ENCODE measurements at places on chromosomes 12 and 14. TPM values are rescaled to one million over a fixed set of nuclear protein-coding genes. Genes with fewer than 3 reads are reported as not detected.

DNA sequence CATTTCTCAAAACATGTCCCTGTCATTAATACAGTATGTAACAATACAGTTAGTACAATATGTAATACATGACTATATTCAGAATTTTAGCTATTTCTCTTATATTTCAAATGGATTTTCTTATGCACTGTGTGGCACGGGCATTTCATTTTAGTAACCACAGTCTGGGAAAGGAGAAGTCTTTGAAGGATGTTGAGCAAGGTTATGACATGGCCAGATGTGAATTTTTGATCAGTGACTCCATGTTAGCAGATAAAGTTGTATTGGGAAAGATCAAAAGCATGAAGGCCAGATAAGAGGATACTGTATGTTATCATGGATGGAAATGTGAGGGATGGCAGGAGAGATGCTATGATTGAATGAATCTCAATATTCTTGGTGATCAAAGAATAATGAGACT lies 285.2 kb downstream of the NAV3 start:
- no peak for DNase-seq

- no peak for DNase-seq
Observed at GRCh38 chr12:114611145-114612018, 72.6 kb downstream of the TBX3 start.

GRCh38 chr14:102084931-102085330 lies 1.9 kb downstream of the HSP90AA1 start:
- no peak for DNase-seq

DNA sequence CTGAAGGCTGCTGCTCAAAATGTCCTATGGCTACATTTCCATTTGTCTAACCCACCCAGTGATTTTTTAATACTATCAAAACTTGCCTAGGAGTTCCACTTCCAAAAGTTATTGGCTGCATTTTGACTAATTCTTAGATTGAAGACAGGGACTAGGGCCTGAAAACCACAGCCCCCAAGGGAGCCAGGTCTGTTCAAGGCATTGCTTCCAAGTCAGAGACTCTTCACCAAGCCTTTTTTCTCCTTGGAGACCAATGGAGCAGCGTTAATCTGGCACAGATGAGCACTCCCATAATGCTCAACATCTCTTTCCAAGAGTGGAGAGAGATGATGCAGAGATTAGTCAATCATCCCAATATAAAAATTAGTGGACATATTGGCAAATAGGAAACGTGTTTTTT lies 112.5 kb upstream of the HIF1A start:
- no peak for DNase-seq

GRCh38 chr12:9870286-9870866 lies 1.2 kb upstream of the CLEC2B start:
- no peak for DNase-seq

DNA sequence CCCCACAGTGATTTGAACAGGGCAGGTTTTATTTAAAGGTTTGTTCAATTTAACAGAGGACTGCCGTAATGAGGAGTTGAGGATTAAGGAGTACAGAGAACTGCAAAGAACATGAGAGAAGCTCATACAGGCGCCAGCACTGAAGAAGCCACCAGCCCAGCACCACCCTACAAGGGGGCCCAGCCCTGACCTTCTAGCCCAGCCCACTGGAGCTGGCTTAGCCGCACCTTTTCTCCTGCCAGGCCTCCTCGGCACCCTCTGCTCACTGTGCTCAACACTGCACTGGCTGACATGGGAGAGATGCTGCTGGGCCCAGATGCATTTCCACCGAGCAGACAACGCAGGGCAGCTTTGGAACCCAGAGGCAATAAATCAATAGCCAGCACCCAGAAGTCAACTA lies 36.5 kb upstream of the SFSWAP start:
- no peak for DNase-seq

DNA sequence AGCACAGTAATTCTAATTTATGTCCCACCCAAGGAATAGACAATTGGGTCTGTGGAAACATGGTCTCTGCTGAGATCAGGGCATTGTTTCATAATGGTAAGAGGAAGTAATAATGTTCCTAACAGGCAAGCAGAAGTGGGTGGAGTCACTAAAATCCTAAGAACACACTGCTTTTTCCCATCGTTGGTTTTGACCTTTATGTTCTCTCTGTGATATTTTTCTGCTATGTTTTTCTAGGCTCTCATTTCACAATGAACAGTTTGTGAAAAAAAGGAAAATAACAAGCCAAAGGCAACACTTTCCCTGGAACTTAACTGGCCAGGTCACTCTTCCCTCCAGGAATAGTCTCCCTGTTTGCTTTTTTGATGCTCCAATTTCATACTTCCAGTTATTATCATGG lies 80.6 kb upstream of the OVCH1 start:
- DNase-seq, result no peak

TMEM132C gene
- not detected for total RNA-seq

DNA sequence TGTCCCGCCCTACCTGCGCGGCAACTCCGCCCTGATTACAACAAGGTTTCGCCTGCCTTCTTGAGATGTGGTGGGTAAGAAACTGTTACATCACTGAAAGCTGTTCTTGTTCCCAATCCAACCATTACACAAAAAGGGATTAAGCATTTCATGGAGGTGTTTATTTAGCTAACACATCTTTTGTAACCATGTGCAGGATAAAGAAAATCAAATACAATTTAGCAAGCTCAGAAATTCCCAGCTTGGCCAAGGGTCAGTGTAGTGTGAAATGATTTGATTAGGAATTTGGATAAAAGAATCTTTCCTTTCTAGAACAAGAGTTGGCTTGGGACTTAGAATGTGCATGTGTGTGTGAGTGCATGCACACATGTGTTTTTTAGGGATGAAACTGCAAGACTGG lies 6.3 kb downstream of the FOXN4 start:
- no peak for DNase-seq

- no peak for DNase-seq
Observed at GRCh38 chr12:44459569-44459968, 416.5 kb downstream of the NELL2 start.

DNA sequence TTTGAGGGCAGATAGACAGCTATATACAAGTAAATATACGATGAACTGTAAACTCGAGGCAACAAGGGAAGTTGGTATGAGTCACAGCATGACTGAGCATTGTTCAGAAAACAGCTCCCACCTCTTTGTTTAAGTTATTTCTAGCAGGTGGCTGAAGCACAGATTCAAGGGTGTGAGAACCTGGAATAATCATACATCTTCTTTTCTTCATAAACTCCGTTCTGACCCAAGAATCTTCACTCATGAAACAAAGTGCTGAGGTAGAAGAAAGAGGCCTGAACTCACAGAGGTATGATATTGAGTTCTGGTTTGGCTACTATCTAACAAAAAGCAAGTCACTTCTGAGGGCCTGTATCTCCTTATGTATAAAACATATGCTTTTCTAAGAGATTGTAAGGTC lies 364.1 kb upstream of the KITLG start:
- DNase-seq, result no peak

DNA sequence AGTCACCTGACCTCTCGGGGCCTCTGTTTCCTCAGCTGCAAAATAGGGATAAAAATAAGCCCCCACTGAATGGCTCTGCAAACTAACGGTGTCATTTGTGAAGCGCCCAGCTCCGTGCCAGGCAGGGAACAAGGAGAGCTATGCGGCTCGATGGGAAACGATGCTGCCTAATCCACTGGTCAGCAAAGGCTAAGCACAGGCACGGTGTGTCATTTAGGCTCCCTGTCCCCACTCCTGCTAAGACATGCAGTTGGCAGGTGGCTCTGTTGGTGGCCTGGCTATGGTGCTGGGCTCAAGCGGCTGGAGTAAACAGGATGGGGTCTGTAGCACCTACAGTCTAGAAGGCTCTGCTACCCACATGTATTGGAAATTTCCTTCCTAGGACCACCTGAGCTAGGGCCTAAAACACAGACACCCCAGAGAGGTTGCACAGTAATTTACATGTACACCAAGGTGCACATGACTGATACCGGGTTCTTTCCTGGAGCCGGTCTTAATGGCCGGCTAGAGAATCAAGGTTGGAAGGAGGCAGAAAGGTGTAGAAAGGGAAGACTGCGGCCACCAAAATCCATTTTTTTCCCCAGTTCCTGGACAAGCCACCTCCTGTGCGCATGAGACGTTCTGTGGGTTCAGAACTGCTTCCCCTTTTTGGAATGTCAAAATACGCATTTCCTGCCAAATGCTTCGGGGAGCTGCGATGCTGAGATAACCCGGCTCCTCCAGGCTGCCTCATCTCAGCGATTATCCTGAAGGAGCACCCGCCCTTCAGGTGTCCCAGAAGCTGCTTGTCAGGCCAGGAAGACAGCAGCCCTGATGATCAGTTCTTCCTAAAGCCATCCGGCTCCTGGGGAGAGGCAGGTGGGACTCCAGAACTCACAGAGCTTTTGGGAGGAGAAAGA lies 1.0 kb downstream of the CACNA2D4 start:
- no peak for DNase-seq

Measured in epithelial cell of proximal tubule (primary cell).